ENCODE measurements at places on chromosomes 4 and X.

DNA sequence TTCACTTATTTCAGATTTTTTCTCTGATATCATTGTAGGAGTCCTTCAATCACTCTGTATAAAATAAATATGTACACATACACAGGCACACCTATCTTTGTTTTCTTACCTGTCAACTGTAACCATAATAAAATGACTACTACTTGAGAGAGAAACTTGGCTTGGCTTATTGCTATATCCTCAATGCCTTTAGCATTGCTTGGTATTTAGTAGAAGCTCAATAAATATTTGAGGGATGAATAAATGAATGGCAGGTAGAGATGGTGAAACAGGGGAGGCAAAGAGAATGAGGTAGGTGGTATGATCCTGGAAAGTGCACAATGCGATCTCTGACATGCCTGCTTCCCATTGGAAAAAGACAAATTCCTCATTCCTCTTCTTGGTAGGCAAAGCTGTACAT, 21.8 kb upstream of the CXCL6 start:
- no peak for DNase-seq

GRCh38 chr4:89720981-89721380, 116.0 kb downstream of the SNCA start:
- DNase-seq: no peak

DNA sequence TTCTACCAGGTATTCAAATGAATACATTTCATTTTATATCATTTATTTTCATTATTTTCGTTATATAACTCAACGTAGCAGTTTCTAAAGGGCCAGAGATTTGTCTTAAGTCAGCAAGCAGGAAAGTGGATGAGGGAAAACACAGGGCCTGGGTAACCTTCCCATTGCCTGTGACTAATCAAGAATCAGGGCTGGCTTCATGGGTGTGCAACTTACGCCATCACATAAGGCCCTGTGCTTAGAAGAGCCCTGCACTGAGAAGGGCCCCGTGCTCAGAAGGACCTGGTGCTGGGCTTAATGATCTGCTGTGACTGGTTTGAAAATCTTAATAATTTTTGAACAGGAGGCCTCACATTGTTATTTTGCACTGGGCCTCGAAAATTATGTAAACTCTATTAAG, 65.4 kb upstream of the FAM9C start:
- DNase-seq: no peak

GRCh38 chr4:7132249-7132648, 60.1 kb upstream of the SORCS2 start:
- no peak for DNase-seq

DNA sequence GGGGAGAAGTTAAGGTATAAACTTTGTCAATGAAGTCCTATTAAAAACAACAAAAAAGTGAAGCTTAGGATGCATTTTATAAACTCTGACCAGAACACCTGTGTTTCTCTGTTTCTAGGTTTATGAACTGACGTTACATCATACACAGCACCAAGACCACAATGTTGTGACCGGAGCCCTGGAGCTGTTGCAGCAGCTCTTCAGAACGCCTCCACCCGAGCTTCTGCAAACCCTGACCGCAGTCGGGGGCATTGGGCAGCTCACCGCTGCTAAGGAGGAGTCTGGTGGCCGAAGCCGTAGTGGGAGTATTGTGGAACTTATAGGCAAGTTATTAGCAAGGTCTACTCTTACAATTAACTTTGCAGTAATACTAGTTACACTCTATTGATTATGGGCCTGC, 46.6 kb downstream of the HTT start:
- DNase-seq: no peak

GRCh38 chr4:6198768-6199421, 1.5 kb downstream of the JAKMIP1 start:
- no peak for DNase-seq

GRCh38 chr4:2871466-2871865, 27.8 kb downstream of the ADD1 start:
- DNase-seq: no peak

- no peak for DNase-seq
These were observed 371.6 kb upstream of the EMCN start for GRCh38 chr4:100889401-100889800.

DNA sequence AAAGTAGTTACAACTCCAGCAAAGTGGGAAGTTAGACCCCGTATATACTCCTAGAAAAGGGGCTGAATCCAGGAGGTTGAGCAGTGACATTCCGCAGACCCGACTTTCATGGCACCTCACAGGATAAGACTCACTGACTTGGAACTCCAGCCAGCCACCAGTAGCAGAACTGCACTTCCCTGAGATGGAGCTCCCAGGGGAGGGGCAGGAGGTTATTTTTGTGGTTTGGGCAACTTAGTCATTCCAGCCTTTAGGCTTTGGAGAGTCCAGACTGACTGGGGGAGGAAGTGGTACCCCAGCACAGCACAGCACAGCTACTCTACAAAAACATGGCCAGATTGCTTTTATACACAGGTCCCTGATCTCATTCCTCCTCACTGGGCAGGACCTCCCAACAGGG, 319.1 kb downstream of the PCDH19 start:
- DNase-seq: no peak

- no peak for DNase-seq
These were observed 43.2 kb downstream of the LRBA start for GRCh38 chr4:150971901-150972300.

DNA sequence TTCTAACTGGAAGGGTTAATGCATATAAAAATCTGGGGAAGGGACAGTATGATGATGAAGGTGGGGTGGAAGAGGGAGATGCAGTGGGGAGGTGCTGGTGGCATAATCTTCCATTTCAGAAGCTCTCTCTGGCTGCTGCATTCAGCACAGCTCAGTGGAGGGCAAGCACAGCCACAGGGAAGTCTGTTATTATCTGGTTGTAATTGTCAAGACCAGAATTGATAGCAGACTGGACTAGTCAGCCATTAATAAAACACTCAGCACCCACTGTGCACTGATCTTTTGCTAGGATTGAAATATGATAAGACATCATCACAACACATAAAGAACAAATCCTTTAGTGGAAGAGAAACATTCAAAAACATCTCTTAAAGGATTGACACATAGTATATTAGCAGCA, 414.2 kb upstream of the LCORL start:
- no peak for DNase-seq

DNA sequence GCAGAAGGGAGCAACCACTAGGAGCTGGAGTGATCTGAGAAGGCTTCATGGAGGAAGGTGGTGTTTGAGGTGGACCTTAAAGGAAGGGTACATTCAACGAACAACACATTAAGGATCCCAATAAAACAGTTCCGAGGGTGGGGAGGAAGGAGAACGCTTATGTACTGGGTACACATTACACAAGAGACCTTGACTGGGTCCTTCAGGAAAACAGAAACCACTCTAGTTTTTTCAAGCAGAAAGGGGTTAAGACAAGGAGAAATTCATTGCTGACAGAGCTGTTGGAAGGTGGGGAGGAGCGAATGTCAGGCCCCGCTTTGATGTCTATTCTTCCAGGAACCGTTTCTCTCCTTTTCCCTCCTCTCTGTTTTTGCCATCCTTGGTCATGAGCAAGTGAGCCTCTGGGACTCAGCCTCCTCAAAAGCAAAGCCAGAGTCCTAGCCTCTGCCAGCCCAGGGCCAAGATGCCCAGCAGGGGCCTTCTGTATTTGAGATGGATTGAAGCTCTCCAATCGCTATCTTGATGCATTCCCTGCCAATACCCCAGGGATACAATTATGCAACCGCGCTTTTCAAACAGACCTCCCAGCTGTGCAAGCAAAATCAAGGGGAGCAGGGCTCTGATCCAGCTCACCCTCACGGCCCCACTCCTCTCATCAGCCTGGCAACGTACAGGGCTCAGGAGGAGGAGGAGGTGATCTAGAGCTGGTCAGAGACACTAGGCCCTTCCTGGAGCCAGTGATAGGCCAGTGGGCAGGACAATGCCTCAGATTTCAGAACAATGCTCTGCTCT, 48.4 kb downstream of the ZBTB49 start:
- no peak for DNase-seq

DNA sequence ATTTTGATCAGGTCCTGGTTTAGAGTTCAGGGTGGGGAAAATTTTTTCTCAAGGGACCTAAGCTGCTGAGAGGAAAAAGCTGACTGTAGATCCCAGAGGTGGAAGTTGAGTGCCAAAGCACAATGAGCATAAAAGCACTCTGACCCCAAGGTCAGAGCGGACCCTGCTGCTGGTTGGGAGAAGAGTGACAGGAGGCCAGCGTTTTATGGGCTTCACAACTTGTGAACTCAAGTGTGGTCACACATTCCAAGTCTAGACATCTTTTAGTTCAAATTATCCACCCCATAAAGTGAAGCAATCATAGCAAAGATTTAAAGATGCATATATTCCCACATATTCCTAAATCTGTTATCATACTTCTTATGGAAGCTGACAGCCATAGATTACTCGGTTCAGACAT, 220.3 kb downstream of the CHIC2 start:
- no peak for DNase-seq

- DNase-seq: no peak
These were observed 48.0 kb downstream of the MAGEA9 start for GRCh38 chrX:149829751-149830191.

- no peak for DNase-seq
These were observed 4.1 kb upstream of the UGT2B7 start for GRCh38 chr4:69092190-69092589.

DNA sequence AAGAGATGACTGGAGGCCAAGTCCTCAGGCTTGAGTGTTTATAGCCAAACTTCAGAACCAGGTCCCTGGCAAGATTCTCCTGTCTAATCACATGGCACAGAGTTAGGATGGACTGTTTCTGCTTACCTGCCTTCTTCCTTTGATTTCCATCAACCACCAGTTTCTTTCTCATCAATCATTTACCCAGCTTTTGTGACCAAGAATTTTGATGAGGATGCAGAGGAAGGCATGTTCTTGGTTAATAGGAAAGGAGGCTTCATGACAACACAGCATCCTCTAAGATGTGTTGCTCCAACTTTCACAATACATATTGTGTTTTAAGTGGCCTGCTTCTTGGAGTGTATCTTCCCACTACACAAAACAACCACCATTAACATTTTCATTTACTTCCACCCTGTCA, 65.3 kb downstream of the NFKB1 start:
- no peak for DNase-seq

- DNase-seq: no peak
These were observed 29.6 kb upstream of the COX18 start for GRCh38 chr4:73099143-73099542.

DNA sequence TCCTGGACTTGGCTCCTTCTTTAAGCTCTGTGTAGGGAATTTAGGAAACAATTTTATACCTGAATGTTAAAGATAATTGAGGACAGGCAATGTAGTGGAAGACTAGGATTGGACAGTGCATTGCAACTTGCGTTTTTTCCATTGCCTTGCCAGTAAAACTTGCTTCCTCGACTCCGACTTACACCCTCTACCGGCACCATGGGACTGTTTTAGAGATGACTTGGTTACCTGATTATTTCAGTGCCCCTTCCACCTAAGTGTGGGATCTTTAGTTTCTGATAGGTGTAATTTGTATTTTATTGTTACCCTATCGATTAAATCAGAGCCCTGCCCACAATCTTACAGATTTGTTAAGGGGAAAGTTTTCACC, 1.2 kb downstream of the PRPS1 start:
- no peak for DNase-seq

- no peak for DNase-seq
These were observed 184.7 kb upstream of the S100G start for GRCh38 chrX:16465081-16465876.

- no peak for DNase-seq
These were observed 873.4 kb upstream of the PCDH10 start for GRCh38 chr4:132275583-132276121.

- no peak for DNase-seq
These were observed 76.7 kb upstream of the HS3ST1 start for GRCh38 chr4:11505221-11505971.

DNA sequence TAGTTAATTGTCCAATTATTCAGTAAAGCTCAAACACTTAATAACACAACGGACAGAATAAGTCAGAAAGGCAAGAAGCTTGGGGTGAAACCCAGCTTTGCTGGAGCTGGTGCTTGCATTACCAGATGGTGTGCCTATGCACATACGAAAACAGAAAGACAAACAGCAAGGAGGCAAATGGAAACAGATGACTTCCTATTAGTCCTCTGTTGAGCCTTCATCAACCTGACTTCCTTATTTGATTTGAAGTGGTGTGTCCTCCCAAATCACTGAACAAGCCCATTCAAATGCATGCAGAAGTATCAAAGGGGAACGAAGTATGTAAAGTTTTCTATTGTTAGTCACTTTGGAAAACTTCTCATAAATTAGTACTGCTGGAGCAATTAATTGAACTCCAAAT, 166.2 kb downstream of the ATP10D start:
- DNase-seq: no peak

DNA sequence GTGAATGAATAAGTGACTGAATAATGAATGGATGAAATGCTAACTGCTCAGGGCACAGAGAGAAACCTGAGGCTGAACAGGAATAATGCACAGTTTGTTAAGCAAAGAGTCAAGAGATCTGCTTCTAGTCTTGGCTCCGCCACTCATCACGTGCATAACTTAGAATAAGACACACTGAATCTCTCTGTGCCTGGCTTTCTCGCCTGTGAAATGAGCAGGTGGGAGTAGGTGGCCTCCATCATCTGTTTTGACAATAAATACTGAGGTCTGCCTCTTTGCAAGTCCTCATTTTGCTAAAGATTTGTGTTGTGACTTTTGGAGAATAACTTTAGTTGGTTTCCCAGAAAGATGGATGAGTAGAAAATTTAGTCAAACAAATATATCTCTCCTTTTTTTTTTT, 318.0 kb downstream of the FBXW7 start:
- DNase-seq: no peak

GRCh38 chrX:12327836-12328235, 189.6 kb downstream of the FRMPD4 start:
- no peak for DNase-seq

DNA sequence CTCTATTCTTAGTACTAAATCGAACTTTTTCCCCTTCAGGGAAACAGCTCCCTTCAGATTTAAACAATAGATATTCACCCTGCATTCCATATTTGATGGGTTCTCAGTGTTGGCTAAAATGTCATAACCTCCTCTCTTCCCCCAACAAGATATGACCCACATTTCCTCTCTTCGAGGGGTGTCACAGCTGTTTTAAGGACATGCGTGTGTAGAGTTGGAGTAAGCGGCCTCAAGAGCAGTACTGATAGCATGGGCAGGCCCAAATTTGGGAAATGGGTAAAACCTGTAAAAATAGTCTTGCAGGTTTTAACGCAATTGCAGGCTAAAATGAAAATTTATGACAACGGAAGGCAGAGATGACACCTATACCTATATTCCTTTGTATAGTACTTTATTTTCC, 28.7 kb downstream of the SAT1 start:
- no peak for DNase-seq

All from stimulated activated CD8-positive, alpha-beta memory T cell treated with anti-CD3 and anti-CD28 coated beads, Interleukin-12 subunit alpha, Interleukin-12 subunit beta, amount 100 ng/mL, for 1 hour (primary cell).